ENCODE measurements at places on chromosomes 12 and 14.

- no peak for DNase-seq
These were observed 8.9 kb upstream of the FAIM2 start for GRCh38 chr12:49912345-49913255.

DNA sequence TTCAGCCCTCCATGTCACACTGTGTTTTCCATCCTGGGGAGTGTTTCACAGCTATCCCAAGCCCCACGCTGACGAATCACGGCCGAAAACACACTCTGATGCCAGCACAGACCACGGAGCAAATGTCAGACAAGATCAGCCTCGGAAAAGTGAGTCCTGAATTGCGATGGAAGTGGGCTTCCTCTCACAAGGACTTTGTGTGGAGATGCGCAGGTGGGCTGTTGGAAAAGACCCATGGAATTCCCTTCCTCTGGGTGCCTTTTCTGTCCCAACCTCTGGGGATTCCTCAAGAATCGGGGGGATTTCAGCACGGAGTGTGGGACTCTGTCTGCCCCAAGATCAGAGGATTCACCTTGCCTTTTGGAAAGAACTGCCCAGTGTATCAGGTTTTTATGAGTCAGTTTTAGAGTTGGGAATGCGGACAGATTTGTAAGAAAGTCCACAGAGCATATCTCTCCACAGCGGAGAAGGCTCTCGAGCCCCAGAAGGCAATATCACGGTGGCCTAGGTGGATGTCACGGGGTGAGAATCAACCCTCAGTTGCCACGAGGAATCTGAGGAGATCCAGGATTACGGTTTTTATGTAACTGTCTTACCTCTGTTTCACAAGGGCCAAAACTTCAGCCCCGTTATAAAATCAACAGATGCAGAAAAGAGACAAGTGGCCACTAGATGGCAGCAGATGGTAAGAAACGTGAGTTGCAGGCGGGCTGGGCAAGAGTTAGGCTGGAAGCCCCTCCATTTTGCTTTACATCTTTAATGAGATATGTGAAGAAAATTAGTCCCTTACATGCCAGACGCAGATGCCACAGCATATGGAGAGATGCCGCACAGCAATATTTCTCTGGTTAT is 201.9 kb downstream of the DAD1 start:
- peak; percentile 16 for DNase-seq

- no peak for DNase-seq
These were observed 140.5 kb downstream of the PRKCH start for GRCh38 chr14:61461808-61462275.

DNA sequence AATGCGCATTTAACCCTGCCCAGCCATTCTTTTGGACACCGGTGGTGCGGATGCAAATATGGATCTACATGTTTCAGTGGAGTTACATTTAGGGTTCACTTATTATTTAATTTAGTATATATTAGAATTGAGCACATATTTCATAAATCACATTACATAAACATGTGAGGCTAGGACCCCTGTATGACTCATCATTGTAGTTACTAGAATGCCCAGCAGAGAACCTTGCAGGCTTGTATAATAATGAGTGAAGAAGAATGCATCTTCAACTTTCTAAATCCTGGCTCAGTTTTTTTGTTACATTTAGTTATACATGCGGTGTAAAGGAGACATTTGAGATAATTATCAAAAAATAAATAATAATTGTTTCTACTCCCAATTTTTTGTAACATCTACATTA is 369.0 kb downstream of the ATP23 start:
- no peak for DNase-seq

- DNase-seq: no peak
These were observed 51.7 kb downstream of the BEGAIN start for GRCh38 chr14:100535287-100536120.

DNA sequence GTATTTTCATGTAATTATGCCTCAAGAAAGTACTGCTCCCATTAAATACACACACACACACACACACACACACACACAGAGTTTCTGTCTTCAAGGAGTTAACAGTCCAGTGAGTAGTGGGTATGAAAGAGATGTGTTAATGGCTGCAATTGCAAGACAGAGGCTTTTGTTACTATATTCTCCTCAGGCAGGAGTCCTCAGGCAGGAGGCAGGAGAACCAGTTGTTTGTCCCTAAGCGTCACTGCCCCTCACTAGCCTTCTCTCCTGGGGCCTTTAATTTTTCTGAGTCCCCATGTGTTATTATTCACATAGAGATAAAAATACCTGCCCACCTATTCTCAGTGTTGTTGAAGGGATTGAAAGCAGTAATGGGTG is 31.2 kb downstream of the DAD1 start:
- no peak for DNase-seq

DNA sequence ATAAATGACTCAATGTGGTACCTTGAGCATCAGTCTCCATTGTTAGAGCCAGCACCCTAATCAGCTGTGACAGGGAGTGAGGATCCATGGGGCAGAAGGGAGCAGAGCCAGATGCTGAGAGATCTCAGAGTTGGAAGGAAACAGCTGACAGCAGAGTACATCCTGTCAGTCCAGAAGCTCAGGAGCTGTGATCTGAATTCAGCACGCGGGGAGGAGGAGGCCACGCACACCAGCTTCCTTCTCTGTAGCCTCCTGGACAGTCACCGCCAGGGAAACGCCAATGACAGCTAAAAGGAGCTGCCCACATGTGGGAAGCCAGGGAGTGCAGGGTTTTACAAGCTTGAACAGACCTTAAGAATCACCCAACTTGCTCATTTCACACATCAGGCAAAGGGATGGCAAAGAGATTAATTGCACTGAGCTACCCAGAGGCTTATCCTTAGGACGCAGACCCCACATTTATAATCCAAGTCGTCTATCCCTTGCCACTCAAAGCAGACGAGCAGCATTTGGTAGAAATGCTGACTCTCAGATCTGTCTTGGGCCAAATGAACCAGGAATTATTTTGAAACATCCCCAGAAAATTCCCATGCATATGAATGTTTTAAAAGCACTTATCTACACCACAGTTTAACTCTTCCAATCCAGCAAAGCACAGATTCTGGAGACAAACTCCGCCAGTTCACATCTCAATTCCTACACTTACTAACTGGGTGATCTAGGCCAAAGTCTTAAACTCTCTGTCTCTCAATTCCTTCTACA is 322.6 kb upstream of the TMTC1 start:
- DNase-seq: no peak

DNA sequence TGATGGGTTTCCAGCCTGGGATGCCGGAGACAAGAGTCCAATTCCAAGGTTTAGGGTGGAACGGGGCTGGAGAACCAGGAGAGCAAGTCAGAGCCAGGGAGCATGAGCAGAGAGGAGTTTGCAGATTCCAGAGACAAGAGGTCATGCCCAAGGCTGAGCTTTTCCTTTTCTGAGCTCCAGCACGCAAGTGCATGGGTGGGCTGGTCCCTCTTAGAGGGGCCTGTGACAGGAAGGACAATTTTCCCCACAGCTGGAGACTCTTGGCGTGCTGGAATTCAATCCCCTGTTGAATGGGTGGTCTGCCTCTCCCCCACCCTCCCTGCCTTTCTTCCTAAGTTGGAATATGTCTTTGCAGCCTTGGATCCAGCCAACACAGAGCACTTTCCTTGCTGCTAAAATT is 431.9 kb downstream of the BCL11B start:
- DNase-seq: no peak

DNA sequence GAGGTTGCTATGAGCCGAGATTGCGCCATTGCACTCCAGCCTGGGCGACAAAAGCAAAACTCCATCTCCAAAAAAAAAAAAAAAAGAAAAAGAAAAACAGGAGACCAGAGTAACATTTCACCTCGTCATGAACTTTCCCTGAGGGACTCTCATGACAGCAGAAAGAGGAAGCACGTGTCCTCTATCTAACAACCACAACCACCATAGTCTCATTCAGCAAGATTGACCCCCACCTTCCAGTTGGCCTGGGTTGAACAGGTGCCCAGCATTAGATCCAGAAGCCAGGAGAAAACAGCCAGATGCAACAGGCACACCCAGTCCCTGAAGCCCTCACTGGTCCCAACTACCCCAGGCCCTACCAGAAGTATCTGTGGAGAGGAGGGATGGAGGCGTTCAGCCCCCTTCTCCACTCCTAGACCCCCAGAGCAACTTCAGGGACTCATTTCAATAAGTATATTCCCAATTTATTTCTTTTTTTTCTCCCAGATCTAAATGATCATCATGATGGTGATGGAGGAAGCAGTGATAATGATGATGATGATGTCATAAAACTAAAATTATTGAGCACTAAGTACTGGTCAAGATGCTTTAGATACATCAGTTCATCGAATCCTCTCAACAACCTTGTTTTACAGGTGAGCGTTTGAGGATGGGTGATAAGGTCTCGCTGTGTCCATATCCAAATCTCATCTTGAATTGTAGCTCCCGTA is 235.0 kb downstream of the EFCAB11 start:
- DNase-seq: no peak

DNA sequence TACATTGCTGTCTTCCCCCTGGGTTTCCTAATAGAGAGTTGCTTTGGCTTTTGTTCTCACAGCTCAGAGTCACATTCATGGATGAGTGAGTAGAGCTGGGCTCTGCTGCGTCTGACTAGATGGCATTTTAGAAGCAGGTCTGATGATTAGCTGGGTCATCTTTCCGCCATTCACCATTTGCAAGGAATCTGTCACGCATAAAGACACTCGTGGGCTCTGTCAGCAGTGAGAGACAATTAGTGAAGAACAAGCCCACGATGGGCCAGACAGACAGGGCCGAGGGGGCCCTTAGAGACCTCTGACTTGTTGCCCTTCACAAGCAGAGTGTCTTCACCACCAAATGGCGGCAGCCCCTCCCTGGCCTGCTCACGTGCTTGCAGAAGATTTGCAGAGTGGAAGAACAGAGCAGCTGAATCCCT is 175.0 kb downstream of the CRADD start:
- no peak for DNase-seq

DNA sequence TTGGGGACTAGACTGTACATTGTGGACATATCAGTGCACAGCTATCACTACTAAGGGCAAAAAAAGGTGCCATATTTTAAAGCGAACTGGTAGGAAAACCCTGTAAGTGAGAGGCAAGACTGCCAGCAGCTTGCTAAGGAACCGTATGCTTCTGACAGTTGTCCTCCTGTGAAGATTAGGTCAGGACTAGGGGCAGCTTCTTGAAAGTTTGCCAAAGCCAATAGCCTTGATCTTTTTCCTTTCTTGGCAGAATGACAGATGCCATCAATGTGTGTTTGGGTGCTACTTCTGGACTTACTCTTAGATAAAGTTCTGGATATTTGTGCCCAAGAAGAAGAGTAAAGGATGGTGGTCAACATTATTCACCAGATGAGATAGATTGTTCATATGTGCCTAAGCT is 7.4 kb downstream of the DAAM1 start:
- no peak for DNase-seq

DNA sequence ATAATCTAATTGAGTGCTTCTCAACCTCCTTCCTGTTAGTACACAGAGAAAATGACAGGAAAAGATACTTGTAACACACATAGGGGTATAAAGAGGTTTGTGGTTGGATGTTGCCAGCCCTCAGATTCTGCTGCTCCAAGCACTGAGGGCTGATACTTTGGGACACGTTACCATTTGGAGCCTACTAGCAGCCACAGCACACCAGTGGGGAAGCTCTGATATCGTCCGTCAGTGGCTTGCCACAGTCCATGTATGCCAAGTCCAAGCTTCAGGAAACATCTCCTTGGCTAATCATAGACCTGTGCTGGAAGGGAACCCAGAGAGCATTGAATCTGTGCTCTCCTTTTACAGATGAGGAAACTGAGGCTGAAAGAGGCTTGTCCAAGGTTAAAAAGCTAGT is 22.3 kb downstream of the B4GALNT3 start:
- DNase-seq: no peak

- no peak for DNase-seq
These were observed 92.8 kb downstream of the FRMD6 start for GRCh38 chr14:51744372-51745130.

- no peak for DNase-seq
These were observed 162.2 kb downstream of the DIO2 start for GRCh38 chr14:80049055-80049454.

- no peak for DNase-seq
These were observed 3.2 kb downstream of the SLC38A6 start for GRCh38 chr14:60984196-60984595.

DNA sequence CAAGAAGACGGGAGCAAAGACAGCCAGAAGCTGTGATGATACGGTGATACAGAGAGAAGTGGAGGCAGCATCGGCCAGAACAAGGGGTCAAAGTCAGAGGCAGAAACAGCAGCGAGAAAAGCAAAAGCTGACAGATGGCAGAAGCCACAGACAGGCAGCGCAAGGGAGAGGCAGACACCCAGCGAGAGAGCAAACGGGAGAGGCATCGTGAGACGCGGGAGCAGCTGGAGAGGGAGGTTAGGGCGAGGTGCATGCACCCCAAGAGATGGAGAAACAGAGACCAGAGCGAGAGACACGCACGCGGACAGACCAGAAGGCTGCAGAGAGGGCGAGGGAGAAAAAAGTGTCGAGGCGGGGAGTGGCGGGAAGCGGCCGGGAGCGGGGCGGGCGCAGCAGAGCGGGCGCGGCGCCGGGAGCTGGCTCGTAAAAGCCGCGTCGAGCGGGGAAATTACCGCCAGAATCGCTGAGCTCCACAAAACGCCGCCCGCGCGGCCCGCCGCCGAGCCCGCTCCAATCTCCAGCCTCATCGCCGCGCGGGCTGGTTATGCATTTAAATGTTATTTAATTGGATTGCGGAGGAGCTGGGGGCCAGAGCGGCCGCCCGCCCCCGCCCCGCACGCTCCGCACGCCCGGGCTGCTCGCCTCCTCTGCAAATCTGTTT is 15.6 kb downstream of the SMUG1 start:
- DNase-seq: peak; percentile 5

- DNase-seq: no peak
These were observed 11.5 kb upstream of the PRKAG1 start for GRCh38 chr12:49030119-49030518.

DNA sequence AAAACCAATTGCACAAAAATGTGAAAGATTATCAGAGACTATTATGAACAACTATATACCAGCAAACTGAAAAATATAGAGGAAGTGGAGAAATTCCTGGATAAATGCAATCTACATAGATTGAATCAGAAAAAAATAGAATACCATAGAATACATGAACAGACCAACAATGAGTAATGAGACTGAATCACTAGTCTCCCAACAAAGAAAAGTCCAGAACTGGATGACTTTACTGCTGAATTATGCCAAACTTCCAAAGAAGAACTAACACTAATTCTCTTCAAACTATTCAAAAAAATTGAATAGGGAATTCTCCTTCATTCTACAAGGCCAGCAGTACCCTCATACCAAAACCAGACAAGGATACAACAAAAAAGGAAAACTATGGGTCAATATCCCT is 60.6 kb downstream of the GUCY2C start:
- no peak for DNase-seq

GRCh38 chr14:104903990-104904389 is 20.7 kb upstream of the PLD4 start:
- no peak for DNase-seq

DNA sequence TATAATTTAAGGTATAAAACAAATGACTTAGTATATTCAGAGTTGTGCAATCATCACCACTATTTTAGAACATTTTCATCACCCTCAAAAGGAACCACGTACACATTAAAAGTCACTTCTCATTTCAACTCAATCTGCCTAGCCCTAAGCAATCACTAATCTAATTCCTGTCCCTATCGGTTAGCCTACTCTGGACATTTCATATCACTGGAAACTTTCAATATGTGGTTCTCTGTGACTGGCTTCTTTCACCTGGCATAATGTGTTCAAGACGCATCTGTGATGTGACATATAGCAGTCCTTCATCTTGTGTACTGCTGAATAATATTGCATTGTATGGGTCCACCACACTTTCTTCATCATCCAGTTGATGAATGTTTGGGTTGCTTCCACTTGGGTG is 15.4 kb upstream of the PIWIL1 start:
- DNase-seq: no peak

GRCh38 chr12:112792301-112792700 is 753 bp downstream of the RPH3A start:
- no peak for DNase-seq
